ENCODE measurements at places on chromosomes 5 and 9.

DNA sequence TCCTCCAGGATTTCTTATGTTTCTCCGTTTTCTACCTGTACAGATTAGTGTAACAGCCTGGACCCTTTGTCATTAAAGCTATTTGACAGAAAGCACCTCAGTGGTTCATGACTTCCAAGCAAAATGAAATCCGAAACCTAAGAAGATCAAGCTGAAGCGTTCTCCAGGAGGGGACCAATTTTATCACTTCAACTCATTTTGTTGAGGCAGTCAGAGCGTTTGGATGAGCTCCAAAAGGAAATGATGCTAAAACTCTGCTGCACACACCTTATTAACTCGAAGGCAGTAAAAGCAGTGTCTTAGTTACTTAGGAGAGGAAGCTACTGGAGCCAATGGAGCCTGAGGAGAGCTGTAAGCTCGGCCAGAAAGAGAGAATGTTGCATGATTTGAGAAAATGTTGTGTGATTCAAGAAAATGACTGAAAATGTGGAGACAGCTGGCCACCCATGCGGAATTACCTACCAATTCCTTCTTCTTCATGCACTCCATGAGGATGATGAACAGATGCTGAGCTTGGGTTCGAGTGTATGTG, 346.7 kb upstream of the KLF9 start:
- no peak for DNase-seq

GRCh38 chr5:135489466-135490244, 37.5 kb upstream of the TIFAB start:
- DNase-seq: no peak

- peak; percentile 31 for DNase-seq
Measured at GRCh38 chr5:80408484-80409366, 861 bp downstream of the ZFYVE16 start.

GRCh38 chr9:123005964-123006363, 27.5 kb upstream of the GPR21 start:
- no peak for DNase-seq

DNA sequence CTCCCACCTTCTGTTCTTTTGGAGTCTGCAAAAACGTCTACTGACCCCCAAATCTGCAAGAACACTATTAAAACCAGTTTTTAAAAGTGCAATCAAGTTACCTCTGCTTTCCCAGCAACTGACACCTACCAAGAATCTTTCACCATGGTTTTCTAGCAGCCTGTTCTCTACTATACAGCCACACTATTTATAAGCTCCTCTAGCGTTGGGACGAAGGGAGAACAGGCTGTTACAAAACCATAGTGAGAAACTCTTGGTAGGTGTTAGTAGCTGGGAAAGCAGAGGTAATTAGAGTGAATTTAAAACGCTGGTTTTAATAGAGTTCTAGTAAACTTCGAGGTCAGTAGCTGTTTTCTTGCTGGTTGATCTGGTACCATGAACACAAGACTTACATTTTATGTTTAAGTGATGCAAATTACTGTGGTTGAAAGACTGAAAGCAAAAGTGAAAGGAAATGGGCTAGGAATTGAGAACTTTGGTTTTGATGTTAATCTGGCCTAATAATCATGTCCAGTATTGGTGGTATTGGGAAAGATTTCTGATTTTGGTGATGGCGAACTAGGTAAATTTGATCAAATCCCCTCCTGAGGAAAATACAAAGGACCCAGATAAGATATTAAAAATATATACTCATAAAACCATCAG, 5.3 kb downstream of the MROH2B start:
- DNase-seq: no peak

GRCh38 chr5:145585443-145586148, 249.5 kb downstream of the PRELID2 start:
- no peak for DNase-seq

DNA sequence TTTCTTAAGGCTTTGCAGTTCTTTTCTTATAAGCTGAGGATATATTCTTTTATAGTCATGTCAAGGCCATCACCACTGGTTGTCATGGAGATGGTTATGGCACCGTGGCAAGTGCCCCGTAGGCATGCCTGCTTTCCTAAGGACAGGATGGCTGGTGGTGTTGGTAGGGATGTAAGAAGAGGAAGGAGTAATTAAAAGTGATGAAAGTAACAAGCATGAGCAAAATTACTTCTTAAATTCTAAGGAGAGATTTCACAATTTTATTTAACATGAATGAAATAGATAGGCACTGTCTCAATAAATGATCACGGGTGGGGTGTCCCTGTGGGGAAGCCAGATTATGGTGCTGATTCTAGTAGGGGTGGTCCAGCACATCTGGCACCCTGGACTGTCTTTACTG, 290.2 kb upstream of the KLF4 start:
- DNase-seq: no peak

DNA sequence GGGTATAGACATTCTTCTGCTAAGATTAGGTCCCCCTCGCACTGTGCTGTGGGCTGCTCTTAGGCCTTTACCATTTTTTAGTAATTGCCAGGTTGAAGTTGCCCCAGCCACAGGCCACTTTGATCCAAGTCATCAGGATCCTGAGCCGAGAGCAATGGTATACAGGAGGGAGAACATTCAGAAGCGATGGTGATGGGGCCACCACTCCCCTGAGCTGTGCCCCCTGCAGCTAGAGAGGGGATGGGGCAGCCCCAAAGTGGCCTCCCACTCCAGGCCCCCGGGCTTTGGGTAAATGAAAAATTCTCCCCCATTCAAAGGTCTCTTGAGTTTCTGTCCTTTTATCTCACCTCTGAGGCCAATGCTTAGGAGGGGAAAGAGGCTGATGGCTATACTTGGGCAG, 59.4 kb downstream of the MACROH2A1 start:
- DNase-seq: no peak

DNA sequence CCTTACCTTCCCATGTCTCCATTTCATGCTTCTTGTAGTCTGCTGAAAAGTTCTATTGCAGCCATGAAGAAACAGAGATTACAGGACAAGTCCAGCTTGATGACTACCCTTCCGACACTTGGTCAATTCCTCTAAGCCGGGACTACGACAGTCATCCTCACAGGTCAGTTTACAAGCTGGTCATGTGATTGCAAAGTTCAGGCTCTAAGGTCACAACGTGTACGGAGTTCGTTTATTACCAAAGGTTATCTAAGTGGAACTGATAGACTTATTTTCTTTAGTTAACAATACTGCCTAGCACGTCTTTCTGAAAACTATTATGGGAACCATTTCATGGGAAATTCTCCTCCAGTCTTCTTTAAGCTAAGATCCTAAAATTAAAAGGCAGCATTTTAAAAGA, 88.5 kb upstream of the NR5A1 start:
- no peak for DNase-seq

DNA sequence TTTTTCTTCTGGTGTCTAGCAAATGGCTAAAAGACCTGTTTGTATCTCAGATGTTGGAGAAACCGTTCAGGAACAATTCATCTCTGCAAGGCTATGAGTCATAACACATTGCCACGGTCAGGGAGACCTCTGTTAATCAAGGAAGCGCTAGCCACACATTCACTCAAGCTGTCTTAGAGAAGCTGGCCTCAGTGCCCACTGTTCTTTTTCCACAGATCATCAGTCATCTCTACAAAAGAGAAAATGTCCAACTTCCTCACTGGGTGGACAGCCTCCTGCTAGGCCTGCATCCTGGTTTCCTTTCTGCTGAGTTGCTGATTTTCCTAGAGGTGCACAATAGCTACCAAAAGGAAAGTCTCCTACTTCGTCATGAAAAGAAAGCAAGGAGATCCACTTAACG, 360.5 kb downstream of the BNC2 start:
- no peak for DNase-seq

DNA sequence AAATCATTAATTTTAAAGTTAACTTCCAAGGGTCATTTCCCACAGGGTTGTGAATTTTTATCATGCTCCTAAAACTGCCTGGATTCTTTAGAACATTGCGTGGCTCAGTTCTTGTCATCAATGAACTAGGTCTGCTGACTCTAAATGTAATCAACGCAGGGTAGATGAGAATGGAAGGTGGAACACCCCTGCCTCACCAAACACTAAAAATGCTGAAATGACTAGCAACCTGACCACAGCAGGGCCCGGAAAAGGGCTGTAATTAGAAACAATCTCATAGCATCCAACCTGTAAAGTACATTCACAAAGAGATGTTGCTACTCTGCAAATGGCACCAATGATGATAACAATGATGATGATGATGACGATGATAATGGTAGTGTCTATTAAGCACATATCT, 356.9 kb downstream of the DEPDC1B start:
- DNase-seq: no peak

GRCh38 chr9:27447031-27447683, 76.9 kb upstream of the IFNK start:
- DNase-seq: no peak

DNA sequence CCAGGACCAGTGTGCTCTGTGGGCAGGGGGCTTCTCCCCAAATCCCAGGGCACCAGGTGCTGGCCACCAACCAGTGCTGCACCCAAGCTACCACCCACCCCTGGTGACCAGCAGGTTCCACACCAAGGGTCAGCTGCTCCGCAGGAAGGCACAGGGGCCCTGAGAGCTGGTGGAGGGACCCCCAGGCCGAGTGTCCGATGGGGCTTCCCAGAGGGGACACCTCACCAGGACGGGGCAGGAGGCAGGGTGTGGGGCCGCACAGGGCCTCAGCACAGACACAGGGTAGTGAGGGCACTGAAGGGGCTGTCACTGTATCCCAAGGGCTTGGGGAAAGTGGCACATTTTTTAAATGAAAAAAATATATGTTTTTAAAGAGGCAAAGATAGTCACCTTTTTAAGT, 18.1 kb downstream of the LCN9 start:
- DNase-seq: no peak

- no peak for DNase-seq
Measured at GRCh38 chr5:24141046-24141445, 503.7 kb downstream of the CDH10 start.

- no peak for DNase-seq
Measured at GRCh38 chr5:158451993-158452672, 593.2 kb upstream of the CLINT1 start.

DNA sequence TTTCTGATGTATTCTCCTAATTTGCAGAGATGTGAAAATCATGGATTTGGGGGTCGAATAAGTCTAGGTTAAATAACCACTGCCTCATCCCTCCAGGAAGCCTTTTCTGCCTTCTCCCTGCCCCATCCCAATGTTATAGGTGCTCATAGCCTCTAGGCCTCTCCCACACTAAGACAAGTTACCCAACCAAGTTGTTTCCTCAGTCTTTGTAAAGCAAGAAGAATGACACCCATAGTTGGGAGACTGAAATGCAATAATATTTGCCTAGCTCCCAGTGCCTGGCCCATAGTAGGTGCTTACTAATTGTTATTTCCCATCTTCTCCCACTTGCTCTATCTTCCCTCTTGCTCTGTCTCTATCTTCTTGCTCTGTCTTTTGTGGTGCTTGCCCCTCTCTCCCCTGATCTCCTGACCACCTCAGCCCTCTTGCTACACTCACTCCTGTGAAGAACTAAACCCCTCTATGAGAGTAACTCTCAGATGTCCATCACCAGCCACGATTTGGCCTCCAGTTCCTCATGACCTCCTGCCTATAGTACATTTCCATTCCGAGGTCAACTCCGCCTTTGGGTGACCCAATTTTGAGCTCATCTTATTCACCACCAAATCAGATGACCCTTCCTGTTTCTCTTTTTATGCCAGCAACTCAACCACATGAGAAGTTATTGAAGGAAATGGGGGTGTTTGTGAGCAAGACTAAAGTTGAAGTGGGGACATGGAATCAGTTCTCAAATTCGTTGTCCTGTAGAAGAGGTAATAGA, 7.0 kb downstream of the AFAP1L1 start:
- no peak for DNase-seq

- DNase-seq: no peak
Measured at GRCh38 chr9:105233873-105234272, 10.6 kb upstream of the SLC44A1 start.
